ENCODE measurements at places on chromosomes 4 and X. TPM values are rescaled to one million over a fixed set of nuclear protein-coding genes. Genes with fewer than 3 reads are reported as not detected.

The ARAF gene
- total RNA-seq, result 47.7 TPM

The TMEM165 gene
- total RNA-seq, result 143 TPM

The MEPE gene
- 0.07 TPM for total RNA-seq

The TRO gene
- total RNA-seq, result 18.7 TPM

The CXCL6 gene
- total RNA-seq, result 0.15 TPM

The POU3F4 gene
- not detected for total RNA-seq

The ENPP6 gene
- total RNA-seq, result not detected

The CHRNA9 gene
- 3.1 TPM for total RNA-seq

The HSFX2 gene
- not detected for total RNA-seq

The MAGEB17 gene
- total RNA-seq, result not detected

The EFHC2 gene
- total RNA-seq, result 3.9 TPM

The IL15 gene
- total RNA-seq, result 8.1 TPM

The ZXDA gene
- 6.8 TPM for total RNA-seq

All from M059J (cell line).